ENCODE measurements at places on chromosomes 11 and 22.
A peak's percentile ranks its signal among the peaks of the same experiment; 100 is the strongest.

GRCh38 chr11:46116007-46116711 is 5.1 kb downstream of the PHF21A start:
- H3K4me1 ChIP-seq = peaks cover 43% of the 10 kb centered on the region
- H3K27ac ChIP-seq = no peak overlapping the region
- DNase-seq = no peak
- H3K4me3 ChIP-seq = peak overlapping the region; percentile 35
- H3K36me3 ChIP-seq = peaks cover 6% of the 10 kb centered on the region

DNA sequence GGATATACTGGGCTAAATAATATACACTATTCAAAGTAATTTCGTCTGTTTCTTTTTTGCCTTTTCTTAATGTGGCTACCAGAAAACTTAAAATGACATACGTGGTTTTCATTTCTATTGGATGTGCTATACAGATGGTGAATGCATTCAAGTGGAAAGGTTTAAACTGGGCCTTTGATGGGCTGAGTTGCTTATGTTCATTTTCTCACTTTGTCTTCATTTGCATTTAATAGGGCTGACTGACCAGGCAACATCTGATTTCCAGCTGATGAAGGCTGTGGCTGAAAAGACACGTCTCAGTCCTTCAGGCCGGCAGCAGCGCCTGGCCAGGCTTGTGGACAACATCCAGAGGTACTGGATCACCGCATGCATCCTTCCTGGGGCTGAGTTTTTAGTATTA is 27.9 kb downstream of the PIWIL4 start:
- peaks cover 3% of the 10 kb centered on the region for H3K4me1 ChIP-seq
- no peak overlapping the region for H3K4me3 ChIP-seq
- peaks cover 10% of the 10 kb centered on the region for H3K36me3 ChIP-seq
- no peaks in the 10 kb centered on the region for H3K27me3 ChIP-seq

GRCh38 chr11:128326791-128327190 is 260.6 kb downstream of the ETS1 start:
- no peaks in the 10 kb centered on the region for H3K36me3 ChIP-seq
- H3K27me3 ChIP-seq = no peaks in the 10 kb centered on the region
- DNase-seq = no peak
- H3K4me3 ChIP-seq = no peak overlapping the region

DNA sequence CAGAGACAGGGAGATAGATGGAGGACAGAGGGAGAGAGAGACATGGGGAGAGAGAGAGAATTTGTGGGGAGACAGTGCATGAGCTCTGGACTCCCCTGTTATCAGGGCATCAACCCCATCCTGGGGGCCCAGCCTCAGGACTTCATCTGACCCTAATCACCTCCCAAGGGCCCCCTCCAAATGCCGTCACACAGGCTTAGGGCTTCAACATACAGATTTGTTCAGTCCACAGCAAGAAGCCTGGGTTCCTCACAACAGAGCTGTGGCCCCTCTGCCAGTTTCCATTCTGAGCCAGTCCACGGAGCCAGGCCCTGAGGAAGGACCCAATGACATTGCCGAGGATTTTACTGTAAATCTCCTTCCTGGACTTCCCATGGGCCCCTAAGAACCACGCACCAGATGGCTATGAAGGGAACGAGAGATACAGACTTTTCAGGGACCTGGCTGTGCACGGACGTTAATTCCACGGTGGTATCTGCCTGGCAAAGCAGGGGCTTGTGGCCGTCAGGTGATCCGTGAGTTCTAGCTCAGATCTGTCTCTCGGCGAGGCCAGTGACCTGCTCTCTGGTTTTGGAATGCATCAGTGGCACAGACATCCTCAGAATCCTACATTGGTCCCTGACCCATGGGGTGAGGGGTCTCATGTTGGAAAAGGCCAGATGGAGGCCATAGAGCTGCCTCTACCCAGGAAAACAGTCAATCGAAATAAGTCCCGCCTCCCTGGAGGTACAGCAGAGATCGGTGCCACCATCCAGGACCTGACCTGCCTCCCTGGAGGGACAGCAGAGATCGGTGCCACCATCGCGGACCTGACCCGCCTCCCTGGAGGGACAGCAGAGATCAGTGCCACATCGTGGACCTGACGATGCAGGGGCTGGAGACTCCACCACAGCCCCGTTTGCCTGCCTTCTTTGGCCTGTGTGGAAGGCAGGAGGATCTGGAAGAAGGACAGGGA is 8.7 kb upstream of the B4GALNT4 start:
- DNase-seq = no peak
- H3K4me1 ChIP-seq = peaks cover 3% of the 10 kb centered on the region
- H3K36me3 ChIP-seq = no peaks in the 10 kb centered on the region

- H3K27me3 ChIP-seq = peaks cover 38% of the 10 kb centered on the region
- H3K36me3 ChIP-seq = no peaks in the 10 kb centered on the region
- no peak overlapping the region for H3K4me3 ChIP-seq
- DNase-seq = no peak
- H3K27ac ChIP-seq = no peak overlapping the region
- H3K4me1 ChIP-seq = peaks cover 9% of the 10 kb centered on the region
Measured at GRCh38 chr11:76801225-76801624, 18.1 kb downstream of the TSKU start.

GRCh38 chr22:37464181-37464580 is 22.0 kb downstream of the MFNG start:
- DNase-seq = no peak
- no peaks in the 10 kb centered on the region for H3K27me3 ChIP-seq
- H3K4me1 ChIP-seq = peaks cover 18% of the 10 kb centered on the region
- peaks cover 45% of the 10 kb centered on the region for H3K36me3 ChIP-seq

GRCh38 chr22:46578251-46578823 is 40.9 kb upstream of the CELSR1 start:
- H3K27me3 ChIP-seq = no peaks in the 10 kb centered on the region
- H3K27ac ChIP-seq = peak overlapping the region; percentile 96
- no peak for DNase-seq
- peaks cover 72% of the 10 kb centered on the region for H3K4me1 ChIP-seq
- H3K36me3 ChIP-seq = peaks cover 2% of the 10 kb centered on the region

DNA sequence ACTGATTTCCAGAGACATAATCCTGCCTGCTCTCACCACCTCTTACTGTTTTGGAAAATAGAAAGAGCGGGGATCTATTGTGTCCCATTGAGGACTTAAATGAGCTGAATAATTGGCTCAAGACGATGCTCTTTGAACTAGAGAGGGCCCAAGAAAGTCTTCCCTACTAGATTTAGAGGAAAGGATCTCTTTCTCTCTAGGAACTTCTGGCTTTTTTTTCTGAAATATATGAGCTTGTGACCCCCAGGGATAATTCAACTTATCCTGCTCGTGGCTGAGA is 461.4 kb upstream of the KIRREL3 start:
- H3K4me3 ChIP-seq = no peak overlapping the region
- DNase-seq = no peak
- H3K36me3 ChIP-seq = no peaks in the 10 kb centered on the region
- H3K27ac ChIP-seq = no peak overlapping the region
- no peaks in the 10 kb centered on the region for H3K27me3 ChIP-seq

GRCh38 chr11:116189408-116190170 is 583.2 kb downstream of the BUD13 start:
- H3K27ac ChIP-seq = no peak overlapping the region
- no peak for DNase-seq
- H3K27me3 ChIP-seq = peaks cover 29% of the 10 kb centered on the region

DNA sequence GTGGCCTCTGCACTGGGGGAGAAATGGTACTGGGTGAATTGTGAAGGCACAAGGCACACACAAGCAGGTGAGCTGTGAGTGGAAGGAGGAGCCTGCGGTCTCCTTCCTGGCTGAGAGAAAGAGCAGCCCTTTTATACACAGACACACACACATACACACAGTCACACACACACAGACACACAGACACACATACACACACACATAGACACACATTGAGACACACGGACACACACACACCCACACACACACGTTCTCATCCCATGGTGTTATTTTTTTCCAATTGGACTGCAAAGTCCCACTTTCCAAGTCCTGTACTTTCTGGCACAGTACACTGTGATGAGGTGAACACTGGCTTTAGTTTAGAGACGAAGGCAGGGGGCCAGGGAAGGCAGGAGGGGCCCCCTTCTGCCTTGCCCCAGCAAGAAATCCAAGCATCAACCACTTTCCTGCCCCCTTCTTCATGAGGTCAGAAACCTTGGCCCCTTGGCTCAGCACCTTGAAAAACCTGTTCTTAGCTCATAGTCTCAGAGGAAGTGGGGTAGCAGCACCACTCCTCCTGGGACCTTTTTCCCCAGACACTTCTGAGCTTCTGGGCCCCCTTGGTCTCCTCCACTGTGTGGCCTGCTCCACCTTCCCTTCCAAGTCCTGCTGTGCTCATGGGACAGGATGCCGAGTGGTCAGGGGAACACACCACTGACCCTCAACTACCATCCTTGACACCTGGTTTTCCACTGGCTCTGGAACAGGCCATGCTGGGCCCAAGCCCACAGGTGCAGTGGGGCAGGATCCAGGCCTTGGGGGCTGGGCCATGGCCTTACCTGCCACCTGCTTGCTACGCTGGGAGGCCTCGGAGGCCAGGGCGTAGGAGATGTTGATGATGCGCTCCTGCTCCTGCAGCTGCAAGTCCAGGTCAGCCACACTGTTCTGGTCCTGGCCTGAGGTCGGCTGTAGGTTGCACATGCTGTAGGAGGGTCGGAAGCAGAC is 43.8 kb downstream of the C11orf58 start:
- no peak overlapping the region for H3K27ac ChIP-seq
- H3K4me1 ChIP-seq = no peaks in the 10 kb centered on the region
- DNase-seq = no peak
- H3K36me3 ChIP-seq = peaks cover 33% of the 10 kb centered on the region
- H3K4me3 ChIP-seq = no peak overlapping the region

GRCh38 chr11:103842795-103843194 is 193.6 kb upstream of the DDI1 start:
- DNase-seq = no peak
- no peak overlapping the region for H3K4me3 ChIP-seq
- H3K27ac ChIP-seq = no peak overlapping the region
- no peaks in the 10 kb centered on the region for H3K27me3 ChIP-seq
- no peaks in the 10 kb centered on the region for H3K36me3 ChIP-seq

GRCh38 chr11:10087186-10087922 is 206.7 kb downstream of the SBF2 start:
- H3K4me3 ChIP-seq = no peak overlapping the region
- H3K36me3 ChIP-seq = peaks cover 9% of the 10 kb centered on the region
- H3K27me3 ChIP-seq = no peaks in the 10 kb centered on the region
- no peak overlapping the region for H3K27ac ChIP-seq
- DNase-seq = no peak

DNA sequence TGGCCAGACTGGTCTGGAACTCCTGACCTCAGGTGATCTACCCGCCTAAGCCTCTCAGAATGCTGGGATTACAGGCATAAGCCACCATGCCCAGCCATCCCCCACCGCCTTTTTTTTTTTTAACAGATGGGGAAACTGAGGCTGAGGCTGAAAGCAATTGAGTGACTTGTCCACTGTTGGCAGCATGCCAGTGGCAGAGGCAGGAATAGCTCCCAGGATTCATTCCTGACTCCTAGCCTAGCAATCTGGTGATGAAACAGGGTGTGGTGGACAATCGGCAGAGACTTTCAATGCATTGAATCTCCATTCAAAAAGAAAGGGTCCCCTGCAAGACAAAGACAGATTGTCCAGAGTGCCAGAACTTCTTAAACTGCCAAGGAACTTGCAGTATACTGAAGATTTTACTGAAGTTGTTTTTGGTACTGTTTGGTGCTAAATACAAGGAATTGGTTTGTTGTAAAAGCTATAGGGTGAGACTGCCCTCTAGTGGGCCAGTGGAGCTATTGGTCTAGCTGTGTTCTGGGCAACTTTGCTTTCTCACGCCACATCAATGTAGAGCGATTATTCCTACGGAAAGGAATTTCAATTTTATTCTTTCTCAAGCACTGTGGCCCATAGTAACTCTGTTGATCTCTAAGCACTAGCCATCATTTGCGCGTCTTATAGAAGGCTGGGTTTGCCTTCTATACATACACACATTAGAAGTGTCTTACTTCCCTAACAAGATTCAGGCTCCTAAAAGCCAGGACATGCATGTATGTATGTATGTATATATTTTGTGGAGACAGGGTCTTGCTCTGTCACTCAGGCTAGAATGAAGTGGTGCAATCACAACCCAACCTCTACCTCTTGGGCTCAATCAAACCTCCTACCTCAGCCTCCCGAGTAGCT is 21.0 kb downstream of the C22orf31 start:
- DNase-seq = peak; percentile 41
- H3K27ac ChIP-seq = no peak overlapping the region
- H3K27me3 ChIP-seq = peaks cover 7% of the 10 kb centered on the region
- H3K4me3 ChIP-seq = no peak overlapping the region
- H3K4me1 ChIP-seq = no peaks in the 10 kb centered on the region
- H3K36me3 ChIP-seq = no peaks in the 10 kb centered on the region

Data from stimulated activated naive B cell treated with anti-CD40 and anti-IgM and Interleukin-4, amounts not matched to agents 10 μg/mL and 1 μg/mL and 100 μg/mL, for 72 hours (primary cell).